ENCODE measurements at places on chromosomes 3 and 15. TPM values are rescaled to one million over a fixed set of nuclear protein-coding genes. Genes with fewer than 3 reads are reported as not detected.

DAZL gene
- not detected for total RNA-seq

CYP19A1 gene
- 1.0 TPM for total RNA-seq

DNA sequence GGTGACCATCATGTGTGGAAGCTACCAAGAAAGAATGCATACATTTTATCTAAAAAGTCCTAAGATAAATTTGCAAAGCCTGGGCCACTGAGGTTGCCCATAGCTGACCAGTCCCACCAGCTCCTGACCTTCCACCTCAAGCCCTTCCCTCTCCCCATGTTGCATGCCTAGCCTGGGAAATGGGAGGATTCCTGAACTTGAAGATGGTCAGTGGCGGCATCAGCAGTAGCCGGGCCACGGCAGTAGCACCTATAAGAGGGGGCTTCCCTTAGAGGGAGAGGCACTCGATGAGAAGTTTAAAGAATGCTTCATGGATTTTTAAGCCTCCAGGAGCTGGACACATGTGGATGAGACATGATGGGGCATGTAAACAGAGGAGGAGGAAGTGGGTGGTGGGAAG is 172.1 kb downstream of the KLF13 start:
- DNase-seq, result no peak

GRCh38 chr15:51077221-51078153 is 17.2 kb downstream of the TNFAIP8L3 start:
- DNase-seq, result peak; percentile 27

- no peak for DNase-seq
Measured at GRCh38 chr15:41921639-41922038, 27.8 kb upstream of the SPTBN5 start.

DNA sequence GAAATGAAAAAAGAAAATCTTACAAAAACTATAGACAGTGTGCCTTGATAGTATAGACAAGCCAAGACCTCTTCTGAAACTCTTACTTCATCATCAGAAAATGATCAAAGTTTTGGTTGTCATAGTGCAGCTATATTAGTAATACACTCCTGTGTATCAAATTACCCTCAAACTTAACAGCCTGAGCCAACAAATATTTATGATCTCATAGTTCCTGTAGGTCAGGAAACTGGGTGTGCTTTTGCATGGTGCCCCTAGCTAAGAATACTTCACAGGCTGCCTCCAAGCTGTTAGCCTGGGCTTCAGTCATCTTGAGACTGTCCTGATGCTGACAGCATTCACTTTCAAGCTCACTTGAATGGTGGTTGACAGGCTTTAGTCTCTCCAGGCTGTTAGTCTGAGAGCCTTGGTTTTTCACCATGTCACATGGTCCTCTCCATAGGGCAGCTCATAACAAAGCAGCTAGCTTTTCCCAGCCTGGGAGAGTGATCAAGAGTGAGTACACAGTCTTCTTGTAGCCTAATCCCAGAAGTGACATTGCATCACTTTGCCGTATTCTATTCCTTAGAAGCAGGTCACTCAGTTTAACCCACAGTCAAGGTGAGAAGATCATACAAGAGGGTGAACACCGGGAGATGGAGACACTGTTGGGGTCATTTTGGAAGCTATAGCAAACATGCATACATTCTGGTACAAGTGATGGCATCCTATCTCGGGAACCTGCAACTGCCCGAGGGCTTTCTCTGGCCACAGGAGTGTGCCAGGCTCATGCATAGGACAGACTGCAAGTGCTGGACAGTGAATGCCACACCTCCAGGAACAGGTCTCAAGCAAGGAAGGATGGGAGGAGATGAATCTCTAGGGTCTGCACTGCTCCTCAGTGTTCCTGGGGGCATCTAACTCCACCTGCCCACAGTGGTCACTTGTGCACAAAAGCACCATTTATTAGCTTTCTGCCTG is 173.4 kb upstream of the CADPS start:
- no peak for DNase-seq

- DNase-seq, result no peak
Measured at GRCh38 chr15:75760704-75761435, 48.2 kb upstream of the CSPG4 start.

OCA2 gene
- 0.59 TPM for total RNA-seq

STAC gene
- total RNA-seq, result 5.6 TPM

DNA sequence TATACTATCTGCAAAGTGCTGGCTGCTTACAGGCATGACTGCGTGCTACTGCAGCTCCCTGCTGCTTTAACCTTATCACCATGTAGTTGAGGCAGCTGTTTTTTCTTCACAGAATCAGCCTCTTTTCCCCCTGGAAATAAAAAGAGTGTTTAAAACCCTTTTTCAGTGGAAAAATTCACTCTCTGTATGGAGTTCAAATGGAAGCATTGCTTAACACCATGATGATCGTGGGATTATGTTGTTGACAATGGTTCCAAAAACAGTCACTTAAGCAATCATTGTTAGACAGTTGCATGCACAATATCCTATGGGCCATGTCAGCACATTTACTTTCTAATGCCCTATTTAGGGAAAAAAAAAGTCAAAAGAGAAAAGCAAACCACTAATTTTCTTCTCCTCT is 536.4 kb downstream of the UNC13C start:
- DNase-seq, result no peak

NUP210 gene
- total RNA-seq, result 14.7 TPM

CPN2 gene
- total RNA-seq, result not detected

TRIM71 gene
- not detected for total RNA-seq

ACKR4 gene
- 2.5 TPM for total RNA-seq

SLC2A2 gene
- total RNA-seq, result not detected

SYNPR gene
- not detected for total RNA-seq

B3GALNT1 gene
- total RNA-seq, result 10.8 TPM

DNA sequence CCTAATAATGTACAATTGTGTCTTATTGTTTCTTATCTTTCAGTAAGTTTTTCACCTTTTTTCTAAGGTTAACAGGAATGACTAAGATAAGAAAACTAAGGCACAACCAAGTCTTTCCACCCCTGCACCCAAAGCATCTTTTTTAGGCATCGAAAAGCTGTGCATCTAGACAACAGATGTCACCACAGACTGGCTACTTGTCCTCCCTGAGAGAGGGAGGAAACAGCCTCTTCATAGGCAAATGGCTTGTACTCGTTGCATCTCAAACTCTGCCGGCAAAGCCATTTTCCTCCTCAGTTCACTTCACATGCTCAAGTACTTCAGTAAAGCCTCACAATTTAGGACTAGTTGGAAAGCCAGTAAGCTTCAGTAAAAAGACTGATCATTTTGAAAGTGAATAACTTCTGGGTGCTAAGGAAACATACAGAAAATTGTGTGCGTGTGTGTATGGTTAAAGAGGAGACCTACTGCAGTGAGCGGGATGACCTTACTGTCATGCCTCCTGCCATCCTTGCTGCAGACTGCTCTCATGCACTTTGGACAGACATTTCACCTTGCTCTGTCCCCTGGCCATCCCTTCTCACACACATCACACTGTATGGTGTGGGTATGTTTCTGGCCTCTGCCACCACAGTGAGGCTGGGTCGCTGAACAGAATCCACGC is 36.5 kb upstream of the HACD2 start:
- DNase-seq, result no peak

ERICH6 gene
- 0.98 TPM for total RNA-seq

TMEM40 gene
- not detected for total RNA-seq

DNA sequence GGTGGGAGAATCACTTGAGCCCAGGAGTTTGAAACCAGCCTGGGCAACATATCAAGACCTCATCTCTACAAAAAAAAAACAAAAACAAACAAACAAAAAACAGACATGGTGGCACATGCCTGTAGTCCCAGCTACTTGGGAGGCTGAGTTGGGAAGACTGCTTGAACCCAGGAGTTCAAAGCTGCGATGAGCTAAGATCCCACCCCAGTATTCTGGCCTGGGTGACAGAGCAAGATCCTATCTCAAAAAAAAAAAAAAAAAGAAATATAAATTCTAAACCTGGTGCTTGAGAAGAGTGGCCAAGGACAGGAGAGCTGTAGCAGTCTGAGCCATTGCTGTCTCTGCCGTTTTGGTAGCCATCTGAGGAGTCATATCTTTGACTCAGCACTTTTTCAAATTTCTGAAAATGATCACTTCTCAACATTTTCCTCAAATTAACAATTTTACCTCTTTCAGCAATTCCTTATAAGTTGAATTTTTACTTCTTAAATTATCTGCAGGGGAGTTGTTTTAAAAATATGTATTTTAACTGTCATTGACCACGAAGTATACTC is 3.6 kb upstream of the DENND4A start:
- DNase-seq, result no peak

DNA sequence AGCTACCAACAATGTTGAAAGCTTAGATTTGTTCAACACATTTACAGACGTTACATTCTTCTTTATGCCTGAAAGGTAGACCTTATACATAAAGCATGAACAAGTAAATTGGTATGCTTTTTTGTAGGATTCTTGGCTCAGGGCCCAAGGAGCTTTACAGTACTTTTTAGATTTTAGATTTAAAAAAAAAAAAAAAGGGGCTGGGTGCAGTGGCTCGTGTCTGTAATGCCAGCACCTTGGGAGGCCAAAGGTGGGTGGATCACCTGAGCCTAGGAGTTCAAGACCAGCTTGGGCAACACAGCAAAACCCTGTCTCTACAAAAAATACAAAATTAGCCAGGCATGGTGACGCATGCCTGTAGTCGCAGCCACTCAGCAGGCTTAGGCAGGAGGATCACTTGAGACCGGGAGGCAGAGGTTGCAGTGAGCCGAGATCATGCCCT is 39.7 kb downstream of the MEF2A start:
- no peak for DNase-seq

DNA sequence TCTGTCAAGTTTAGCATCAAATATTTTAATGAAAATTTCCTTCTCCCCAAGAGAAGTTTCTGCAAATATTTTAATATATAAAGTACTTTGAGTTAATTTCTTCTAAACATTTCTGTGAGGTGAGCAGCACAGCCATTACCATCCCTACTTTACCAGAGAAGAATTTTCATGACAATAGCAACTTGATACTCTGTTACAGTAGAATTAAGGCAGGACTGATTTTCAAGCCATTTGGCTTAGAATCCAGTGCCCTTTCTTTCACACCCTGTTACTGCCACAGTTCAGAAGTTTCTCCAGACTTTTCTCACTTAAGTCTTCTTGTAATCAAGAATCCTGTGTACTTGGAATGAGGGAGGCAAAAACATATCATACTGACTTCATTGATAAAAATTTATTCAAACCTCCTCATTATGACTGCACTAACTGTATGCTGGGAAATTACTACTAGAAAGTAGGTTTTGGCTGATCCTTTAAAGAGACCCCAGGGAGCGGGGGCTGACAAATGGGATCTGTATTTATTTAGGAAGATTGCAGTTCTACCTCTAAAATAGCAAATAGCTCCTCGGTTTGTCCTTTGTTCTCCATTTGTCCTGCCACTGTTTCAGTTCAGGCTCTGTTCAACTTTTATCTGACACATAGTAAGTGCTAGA is 557.0 kb upstream of the SGO1 start:
- no peak for DNase-seq

GUCA1C gene
- total RNA-seq, result not detected

DNA sequence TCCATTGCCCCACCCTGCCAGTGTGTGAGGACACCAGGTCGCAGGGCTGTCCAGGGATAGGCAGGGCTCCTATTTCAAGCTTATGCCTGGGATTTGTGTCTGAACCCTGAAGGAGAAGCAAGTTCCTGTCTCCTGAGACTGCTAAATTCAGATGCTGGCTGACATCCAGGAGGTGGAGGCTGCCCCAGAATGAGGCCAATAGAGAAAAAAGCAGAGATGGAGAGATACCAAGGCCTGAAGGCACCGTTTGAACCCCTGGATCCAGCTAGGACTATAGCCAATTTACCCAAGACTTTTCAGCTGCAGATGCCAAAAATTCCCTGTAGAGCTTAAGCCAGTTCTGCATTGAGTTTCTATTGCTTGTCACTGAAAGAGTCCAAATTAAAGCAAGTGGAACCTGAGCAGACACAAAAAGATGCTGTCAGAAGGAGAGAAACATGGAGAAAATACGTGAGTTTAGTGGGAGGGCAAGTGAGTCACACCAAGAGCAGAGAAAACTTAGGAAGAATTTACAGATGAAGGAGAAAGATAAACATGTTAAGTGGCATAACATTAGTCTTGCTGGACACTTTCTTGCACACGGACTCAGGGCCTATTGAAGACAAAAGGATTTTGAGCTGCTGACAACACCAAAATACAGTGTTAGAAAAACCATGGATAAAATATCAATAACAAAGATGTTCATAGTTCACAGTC is 148.6 kb downstream of the CNTN3 start:
- DNase-seq, result peak; percentile 25

CYP8B1 gene
- total RNA-seq, result not detected

All from breast epithelium (tissue), 4 donors.